ENCODE measurements at places on chromosomes 6 and 20.
A peak's percentile ranks its signal among the peaks of the same experiment; 100 is the strongest.

DNA sequence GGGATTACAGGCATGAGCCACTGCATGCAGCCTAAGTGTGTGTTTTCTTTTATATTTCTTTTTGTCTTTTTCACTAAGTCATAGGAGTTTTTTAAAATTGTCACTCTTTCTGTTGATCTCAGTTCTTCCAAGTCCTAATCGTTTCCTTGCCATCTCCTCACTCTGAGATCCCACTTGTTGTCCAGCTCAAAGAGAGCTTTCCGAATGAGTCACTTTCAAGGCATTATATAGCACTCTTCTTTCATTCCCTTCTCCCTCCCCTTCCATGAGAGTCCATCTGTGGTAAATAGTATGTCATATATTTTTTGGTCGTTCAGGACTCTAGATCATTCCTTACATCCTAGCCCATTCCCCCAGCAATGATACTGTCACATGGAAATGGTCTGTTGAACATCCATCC, 4.3 kb downstream of the VAPB start:
- no peak overlapping the region for H3K27ac ChIP-seq
- no peak overlapping the region for H3K4me3 ChIP-seq
- H3K36me3 ChIP-seq, result peaks cover 72% of the 10 kb centered on the region

- no peak overlapping the region for H3K27ac ChIP-seq
- no peak overlapping the region for H3K4me3 ChIP-seq
- no peaks in the 10 kb centered on the region for H3K36me3 ChIP-seq
Observed at GRCh38 chr6:140956571-140957369, 1176.0 kb upstream of the GJE1 start.

GRCh38 chr6:15585760-15586214, 77.0 kb downstream of the DTNBP1 start:
- no peak overlapping the region for H3K27ac ChIP-seq
- no peaks in the 10 kb centered on the region for H3K36me3 ChIP-seq
- H3K27me3 ChIP-seq, result no peaks in the 10 kb centered on the region
- H3K4me3 ChIP-seq, result no peak overlapping the region

DNA sequence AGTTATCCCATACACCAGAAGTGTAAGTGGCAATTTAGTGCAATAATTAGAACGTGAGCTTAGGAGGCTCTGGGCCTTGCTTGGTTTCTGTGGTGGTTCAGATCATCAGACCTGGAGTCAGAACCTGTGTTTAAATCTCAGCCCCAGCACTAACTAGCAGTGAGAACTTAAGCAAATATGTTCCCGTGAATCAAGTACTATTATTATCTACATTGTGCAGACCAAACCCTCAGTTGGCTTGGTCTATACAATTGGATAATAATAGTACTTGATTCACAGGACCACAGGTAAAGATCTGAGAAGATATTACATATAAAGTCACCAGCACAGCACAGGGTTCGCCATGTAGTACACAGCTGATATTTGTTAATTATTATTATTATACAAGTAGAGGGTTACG, 93.1 kb downstream of the SIM1 start:
- no peak overlapping the region for H3K4me3 ChIP-seq
- H3K27me3 ChIP-seq, result no peaks in the 10 kb centered on the region
- H3K27ac ChIP-seq, result no peak overlapping the region
- H3K36me3 ChIP-seq, result no peaks in the 10 kb centered on the region
- DNase-seq, result no peak

- H3K36me3 ChIP-seq, result no peaks in the 10 kb centered on the region
- no peak overlapping the region for H3K27ac ChIP-seq
- no peak overlapping the region for H3K4me3 ChIP-seq
- H3K27me3 ChIP-seq, result peaks cover 55% of the 10 kb centered on the region
- no peak for DNase-seq
Observed at GRCh38 chr6:100461278-100461916, 3.3 kb downstream of the SIM1 start.

- no peak for DNase-seq
- peaks cover 11% of the 10 kb centered on the region for H3K4me1 ChIP-seq
- no peaks in the 10 kb centered on the region for H3K27me3 ChIP-seq
- no peak overlapping the region for H3K4me3 ChIP-seq
- H3K27ac ChIP-seq, result no peak overlapping the region
- no peaks in the 10 kb centered on the region for H3K36me3 ChIP-seq
Observed at GRCh38 chr6:50998905-50999304, 180.2 kb downstream of the TFAP2B start.

DNA sequence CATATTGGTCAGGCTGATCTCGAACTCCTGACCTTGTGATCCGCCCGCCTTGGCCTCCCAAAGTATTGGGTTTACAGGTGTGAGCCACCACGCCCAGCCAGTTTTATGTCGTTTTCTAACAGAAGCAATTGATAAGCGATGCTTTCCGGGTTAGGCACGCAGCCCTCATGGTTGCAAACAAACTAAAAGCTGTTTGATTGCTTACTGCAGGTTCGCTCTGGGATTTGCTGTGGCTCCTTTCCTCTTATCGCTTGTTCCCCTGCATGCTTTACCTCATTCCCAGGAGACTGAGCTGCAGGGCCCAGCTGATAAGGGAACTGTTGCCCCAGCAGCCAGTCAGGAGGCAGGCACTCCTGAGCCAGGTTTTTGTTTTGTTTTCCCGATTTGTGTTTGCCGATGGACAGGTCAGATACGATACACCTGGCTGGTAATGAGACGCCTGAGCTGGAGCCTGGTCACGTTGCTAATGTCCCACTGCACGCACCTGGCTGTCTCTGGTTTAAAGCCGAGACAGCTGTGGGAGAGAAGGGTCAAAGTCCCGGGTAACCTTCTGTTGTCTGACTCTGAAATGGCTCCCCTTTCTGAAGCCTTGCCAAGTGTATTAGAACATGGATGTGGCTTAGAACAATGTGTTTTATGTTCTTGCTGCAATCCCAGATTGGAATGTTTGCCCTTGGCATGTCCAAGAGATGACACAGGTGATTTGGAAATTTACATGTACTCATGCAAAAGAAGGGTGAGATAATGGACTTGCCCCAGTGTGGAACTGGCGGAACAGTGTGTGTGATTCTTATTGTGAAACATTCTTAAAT, 19.9 kb downstream of the DSP start:
- DNase-seq, result peak; percentile 56
- peaks cover 64% of the 10 kb centered on the region for H3K27me3 ChIP-seq
- no peak overlapping the region for H3K4me3 ChIP-seq
- H3K27ac ChIP-seq, result no peak overlapping the region

GRCh38 chr6:158591134-158591809, 31.4 kb downstream of the TMEM181 start:
- DNase-seq, result no peak
- H3K36me3 ChIP-seq, result peaks cover 93% of the 10 kb centered on the region
- no peaks in the 10 kb centered on the region for H3K27me3 ChIP-seq
- H3K4me1 ChIP-seq, result no peaks in the 10 kb centered on the region

DNA sequence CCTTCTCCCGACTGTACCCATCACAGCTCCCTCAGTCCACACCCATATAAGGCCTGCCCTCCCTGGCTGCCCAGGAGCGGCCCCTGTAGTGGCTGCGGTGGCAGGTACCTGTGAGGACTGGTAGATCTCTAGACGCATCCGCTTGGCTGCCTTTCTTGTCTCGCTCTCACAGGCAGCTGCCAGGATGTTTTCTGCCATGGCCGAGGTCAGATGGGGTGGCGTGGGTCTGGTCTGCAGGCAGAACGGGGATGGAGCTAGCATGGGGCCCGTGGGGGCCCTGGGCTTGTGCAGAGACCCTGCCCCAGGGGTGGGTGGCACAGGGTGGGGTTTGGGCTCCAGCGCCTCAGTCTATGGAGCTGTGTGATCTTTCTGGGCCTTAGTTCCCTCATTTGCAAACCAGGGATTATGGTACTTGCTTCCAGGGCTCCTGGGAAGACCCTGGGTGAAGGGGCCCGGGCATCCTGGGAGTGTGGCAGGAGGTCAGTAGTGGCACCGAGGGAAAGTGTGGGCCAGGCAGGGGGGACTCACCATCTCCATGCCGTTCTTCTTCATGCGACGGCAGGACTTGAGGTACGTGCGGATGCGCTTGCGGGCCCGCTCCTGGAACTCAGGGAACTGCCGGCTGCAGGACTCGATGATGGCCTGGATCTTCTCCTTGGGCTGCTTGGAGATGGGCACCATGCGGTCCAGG, 94.8 kb downstream of the ASXL1 start:
- no peak overlapping the region for H3K4me3 ChIP-seq
- H3K4me1 ChIP-seq, result peaks cover 24% of the 10 kb centered on the region
- no peaks in the 10 kb centered on the region for H3K27me3 ChIP-seq
- H3K36me3 ChIP-seq, result peaks cover 85% of the 10 kb centered on the region
- H3K27ac ChIP-seq, result no peak overlapping the region

GRCh38 chr6:124823240-124824111, 138.8 kb upstream of the RNF217 start:
- H3K36me3 ChIP-seq, result no peaks in the 10 kb centered on the region
- H3K27ac ChIP-seq, result no peak overlapping the region
- H3K27me3 ChIP-seq, result peaks cover 4% of the 10 kb centered on the region
- DNase-seq, result no peak

- H3K4me3 ChIP-seq, result no peak overlapping the region
- H3K27ac ChIP-seq, result no peak overlapping the region
Observed at GRCh38 chr20:41100001-41100480, 37.3 kb upstream of the PLCG1 start.

DNA sequence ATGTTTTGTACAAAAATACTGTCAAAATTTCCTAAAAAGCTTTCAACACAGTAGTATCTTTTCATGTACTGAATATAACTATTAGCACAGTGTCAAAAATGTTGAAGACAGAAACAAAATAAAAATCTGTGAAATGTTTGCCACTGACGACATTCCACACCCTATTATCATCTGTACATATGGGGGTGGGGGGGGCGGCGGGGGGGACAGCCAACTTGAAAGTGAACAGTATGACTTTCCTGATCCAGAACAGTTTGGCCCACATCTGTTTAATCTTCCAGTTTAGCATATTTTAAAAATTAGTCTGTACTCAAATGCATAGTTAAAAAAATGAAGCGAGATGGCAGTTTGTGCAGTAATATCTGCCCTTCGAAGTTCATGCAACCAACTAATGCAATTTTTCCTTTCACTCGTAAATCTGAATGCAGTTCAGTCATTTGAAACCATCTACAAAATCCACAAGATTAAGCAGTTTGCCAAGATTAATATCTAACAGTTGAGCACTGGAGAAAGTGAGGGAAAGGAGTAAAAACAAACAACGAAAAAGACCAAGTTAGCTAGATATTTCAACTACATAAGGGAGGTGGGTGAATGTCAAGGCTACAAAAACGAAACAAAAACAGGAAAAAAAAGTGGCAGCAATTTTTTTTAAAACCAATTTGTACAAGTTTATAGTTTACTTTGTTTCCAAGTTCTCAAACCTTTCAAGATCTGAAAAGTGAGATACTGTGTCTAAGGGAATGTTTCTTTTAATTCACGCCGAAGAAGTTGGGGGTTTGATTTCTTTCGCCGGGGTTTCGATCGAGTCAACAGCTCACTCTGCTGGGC, 1.9 kb downstream of the CITED2 start:
- peak overlapping the region; percentile 97 for H3K27ac ChIP-seq
- peaks cover 28% of the 10 kb centered on the region for H3K4me1 ChIP-seq
- H3K4me3 ChIP-seq, result peak overlapping the region; percentile 83
- peaks cover 26% of the 10 kb centered on the region for H3K36me3 ChIP-seq
- no peaks in the 10 kb centered on the region for H3K27me3 ChIP-seq

- H3K4me3 ChIP-seq, result no peak overlapping the region
- DNase-seq, result no peak
- peaks cover 5% of the 10 kb centered on the region for H3K4me1 ChIP-seq
- H3K27ac ChIP-seq, result no peak overlapping the region
- peaks cover 4% of the 10 kb centered on the region for H3K27me3 ChIP-seq
- H3K36me3 ChIP-seq, result no peaks in the 10 kb centered on the region
Observed at GRCh38 chr6:35801148-35801547, 4.0 kb upstream of the LHFPL5 start.

- DNase-seq, result no peak
- no peaks in the 10 kb centered on the region for H3K27me3 ChIP-seq
- H3K4me1 ChIP-seq, result peaks cover 8% of the 10 kb centered on the region
- no peak overlapping the region for H3K27ac ChIP-seq
- H3K4me3 ChIP-seq, result no peak overlapping the region
Observed at GRCh38 chr6:82910820-82911219, 154.8 kb downstream of the UBE3D start.

DNA sequence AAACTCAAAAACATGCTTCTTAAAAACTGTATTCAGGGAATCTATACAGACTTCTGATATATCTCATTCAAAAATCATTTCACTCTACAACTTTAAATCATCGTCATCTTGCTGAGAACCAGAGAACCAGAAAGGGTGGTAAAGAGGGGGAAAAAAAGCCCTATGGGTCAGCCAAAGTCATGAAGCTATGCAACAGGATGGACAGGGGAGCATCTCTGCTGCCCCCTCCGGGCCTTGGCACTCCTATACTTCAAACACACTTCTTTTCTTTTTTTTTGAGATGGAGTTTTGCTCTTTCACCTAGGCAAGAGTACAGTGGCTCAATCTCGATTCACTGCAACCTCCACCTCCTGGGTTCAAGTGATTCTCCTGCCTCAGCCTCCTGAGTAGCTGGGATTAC, 73.5 kb upstream of the NFATC2 start:
- H3K27me3 ChIP-seq, result peaks cover 22% of the 10 kb centered on the region
- no peak overlapping the region for H3K27ac ChIP-seq
- DNase-seq, result no peak
- H3K4me1 ChIP-seq, result peaks cover 11% of the 10 kb centered on the region

GRCh38 chr20:36572701-36573102, 695 bp upstream of the TGIF2 start:
- H3K27me3 ChIP-seq, result no peaks in the 10 kb centered on the region
- H3K27ac ChIP-seq, result peak overlapping the region; percentile 92
- peak overlapping the region; percentile 80 for H3K4me3 ChIP-seq
- H3K36me3 ChIP-seq, result peaks cover 10% of the 10 kb centered on the region

- peaks cover 4% of the 10 kb centered on the region for H3K4me1 ChIP-seq
- no peak overlapping the region for H3K4me3 ChIP-seq
- H3K27me3 ChIP-seq, result no peaks in the 10 kb centered on the region
- peaks cover 4% of the 10 kb centered on the region for H3K36me3 ChIP-seq
- DNase-seq, result no peak
Observed at GRCh38 chr6:13262302-13263230, 65.8 kb downstream of the TBC1D7 start.

DNA sequence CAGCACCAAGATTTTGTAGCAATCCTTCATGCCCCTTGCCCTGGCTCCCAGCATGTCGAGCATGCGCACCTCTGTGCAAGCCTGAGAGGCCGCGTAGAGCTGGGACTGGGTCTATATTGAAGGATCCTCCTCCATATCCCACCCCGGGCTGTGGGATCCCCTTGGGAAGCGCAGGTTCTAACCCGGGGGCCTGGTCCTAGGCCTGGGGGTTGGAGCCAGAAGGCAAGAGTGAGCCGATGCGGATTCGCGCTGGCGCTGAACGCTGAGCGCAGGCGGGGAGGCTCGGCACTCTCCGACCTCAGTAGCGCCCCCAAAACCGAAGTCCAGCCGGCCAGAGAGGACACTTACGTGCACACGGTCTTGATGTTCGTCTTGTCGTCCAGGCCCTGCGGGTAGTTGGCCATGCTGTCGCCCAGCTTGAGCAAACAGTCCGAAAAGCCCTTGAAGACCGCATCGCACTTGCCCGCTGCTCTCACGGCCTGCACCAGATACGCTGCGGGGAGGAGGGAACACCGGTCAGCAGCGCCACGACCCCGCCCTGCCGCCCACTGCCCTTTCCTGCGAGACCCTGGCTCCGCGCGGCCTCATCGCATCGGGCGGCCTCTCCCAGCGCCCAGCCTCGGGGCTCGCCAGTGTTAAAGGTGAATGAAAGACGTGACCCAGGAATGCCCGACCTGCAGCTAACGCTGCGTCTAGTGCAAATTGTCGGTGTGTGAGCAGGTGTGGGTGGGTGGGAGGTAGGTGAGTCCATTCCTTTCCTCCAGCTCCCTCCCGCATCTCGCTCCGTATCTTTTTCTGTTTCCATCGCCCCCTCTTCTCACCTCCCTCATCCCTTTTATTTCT, 4.5 kb downstream of the NRN1 start:
- DNase-seq, result no peak
- H3K27me3 ChIP-seq, result peaks cover 79% of the 10 kb centered on the region
- no peak overlapping the region for H3K4me3 ChIP-seq
- H3K27ac ChIP-seq, result no peak overlapping the region
- H3K4me1 ChIP-seq, result peaks cover 25% of the 10 kb centered on the region
- no peaks in the 10 kb centered on the region for H3K36me3 ChIP-seq

All from K562 (cell line).